Smooth muscle cell of bladder (primary cell): ENCODE measurements at places on chromosomes 2 and 18. TPM values are rescaled to one million over a fixed set of nuclear protein-coding genes. Genes with fewer than 3 reads are reported as not detected.

Gene CHRNA1
- total RNA-seq, result 0.09 and 0.14 TPM in 2 replicates

Gene ACKR3
- total RNA-seq, result 23.9 and 44.9 TPM in 2 replicates

Gene RAB6D
- total RNA-seq, result not detected in 2 replicates

Gene RESP18
- not detected in 2 replicates for total RNA-seq

Gene CAVIN2
- total RNA-seq, result 10.4 and 16.4 TPM in 2 replicates
